A549 (cell line): ENCODE measurements at places on chromosomes 12 and 14. TPM values are rescaled to one million over a fixed set of nuclear protein-coding genes. Genes with fewer than 3 reads are reported as not detected.

GRCh38 chr12:64385019-64385418 is 5.5 kb downstream of the C12orf56 start:
- DNase-seq, result no peak

GRCh38 chr14:59677771-59678231 is 101.2 kb upstream of the CCDC175 start:
- no peak for DNase-seq

DNA sequence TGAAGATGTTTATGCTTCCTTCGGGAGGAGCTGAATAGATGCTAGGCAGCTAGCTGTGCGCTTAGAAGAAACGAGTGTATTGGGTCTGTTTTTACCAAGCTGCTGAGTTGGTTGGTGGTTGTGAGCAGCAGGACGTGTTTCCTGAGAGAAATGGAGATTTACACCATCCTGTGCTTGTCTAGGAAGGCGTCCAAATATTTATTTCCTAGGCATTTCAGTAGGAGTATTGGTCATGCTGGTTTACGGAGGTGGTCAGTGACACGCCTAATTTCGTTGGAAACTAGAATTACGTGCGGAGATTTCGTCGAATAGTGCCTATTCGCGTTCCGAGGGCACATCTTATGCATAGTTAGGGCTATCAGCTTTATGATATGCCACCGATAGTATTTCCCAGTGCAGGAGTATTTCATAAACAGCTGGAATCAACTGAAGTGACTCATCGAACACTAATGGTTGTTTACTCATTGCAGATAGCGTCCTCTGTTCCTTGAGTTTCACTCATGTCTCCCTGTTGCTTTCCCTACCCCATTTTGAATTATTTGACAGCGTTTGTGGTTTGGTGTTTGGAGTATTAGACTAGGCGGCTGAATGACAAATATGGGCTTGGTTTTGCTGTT is 780 bp downstream of the TBC1D15 start:
- DNase-seq, result peak; percentile 49

GRCh38 chr14:66634876-66635275 is 126.9 kb downstream of the GPHN start:
- no peak for DNase-seq

GRCh38 chr14:67516676-67517075 is 16.4 kb upstream of the PLEKHH1 start:
- DNase-seq, result no peak

- DNase-seq, result no peak
These were observed 26.3 kb upstream of the BCDIN3D start for GRCh38 chr12:49868952-49869815.

DNA sequence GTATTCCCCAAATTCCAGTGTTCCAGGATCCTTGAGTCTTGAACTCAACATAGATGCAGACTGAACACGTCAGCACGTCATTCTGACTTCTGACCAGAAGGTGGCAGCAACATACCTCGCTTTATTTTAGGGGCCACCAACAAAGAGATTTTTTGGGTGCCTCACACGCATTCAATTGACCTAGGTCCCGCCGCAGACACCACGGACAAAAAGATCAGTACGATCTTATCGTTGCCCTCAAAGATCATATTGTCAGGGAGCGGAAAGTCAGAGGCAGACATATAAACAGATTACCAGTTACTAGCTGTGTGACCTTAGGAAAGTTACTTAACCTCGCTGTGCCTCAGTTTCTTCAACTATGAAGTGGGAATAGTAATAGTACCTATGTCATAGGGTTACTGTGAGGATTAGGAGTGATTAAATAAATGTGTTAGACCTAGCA is 6.5 kb upstream of the PRPH start:
- peak; percentile 66 for DNase-seq

DNA sequence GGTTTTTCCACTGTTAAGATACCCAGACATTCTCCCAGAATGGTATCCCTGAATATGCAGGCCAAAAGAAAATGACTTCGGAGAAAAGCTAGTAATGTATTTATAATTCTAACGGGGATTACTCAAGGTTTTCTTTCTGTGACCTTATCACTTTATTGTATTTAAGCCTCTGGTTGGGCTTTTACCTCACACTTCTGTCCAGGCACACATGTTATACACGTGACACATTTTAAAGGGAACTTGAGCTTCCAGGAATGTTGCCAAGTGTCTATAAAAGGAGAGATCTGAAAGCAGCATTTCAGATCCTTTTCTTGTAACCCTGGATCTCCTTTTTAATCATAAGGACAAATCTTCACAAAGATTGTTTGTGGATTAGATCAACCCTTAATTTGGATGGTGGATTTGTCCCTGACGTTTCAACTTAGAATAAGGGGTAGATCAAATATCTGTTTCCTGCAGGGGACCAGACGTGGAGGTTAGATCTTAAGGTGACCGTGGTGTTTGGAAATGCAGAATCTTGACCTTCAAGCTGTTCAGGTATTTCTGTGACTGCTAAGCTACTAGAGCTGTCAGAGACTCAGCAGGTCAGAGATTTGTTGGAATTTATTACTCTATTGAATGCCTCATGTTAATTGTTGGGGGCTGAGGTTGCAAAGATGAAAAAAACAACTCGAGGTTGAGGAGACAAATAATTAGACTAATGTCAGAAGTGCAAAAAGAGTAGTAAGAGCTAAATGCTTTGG is 1.5 kb downstream of the CIPC start:
- DNase-seq, result no peak

The TROAP gene
- polyA plus RNA-seq, result 49.3 to 59.3 TPM (median 55.5 TPM) in 3 replicates

The POLE2 gene
- 18.0 to 23.3 TPM (median 20.2 TPM) in 3 replicates for polyA plus RNA-seq
